Effector memory CD4-positive, alpha-beta T cell (primary cell): ENCODE measurements at places on chromosomes 12 and 14.

DNA sequence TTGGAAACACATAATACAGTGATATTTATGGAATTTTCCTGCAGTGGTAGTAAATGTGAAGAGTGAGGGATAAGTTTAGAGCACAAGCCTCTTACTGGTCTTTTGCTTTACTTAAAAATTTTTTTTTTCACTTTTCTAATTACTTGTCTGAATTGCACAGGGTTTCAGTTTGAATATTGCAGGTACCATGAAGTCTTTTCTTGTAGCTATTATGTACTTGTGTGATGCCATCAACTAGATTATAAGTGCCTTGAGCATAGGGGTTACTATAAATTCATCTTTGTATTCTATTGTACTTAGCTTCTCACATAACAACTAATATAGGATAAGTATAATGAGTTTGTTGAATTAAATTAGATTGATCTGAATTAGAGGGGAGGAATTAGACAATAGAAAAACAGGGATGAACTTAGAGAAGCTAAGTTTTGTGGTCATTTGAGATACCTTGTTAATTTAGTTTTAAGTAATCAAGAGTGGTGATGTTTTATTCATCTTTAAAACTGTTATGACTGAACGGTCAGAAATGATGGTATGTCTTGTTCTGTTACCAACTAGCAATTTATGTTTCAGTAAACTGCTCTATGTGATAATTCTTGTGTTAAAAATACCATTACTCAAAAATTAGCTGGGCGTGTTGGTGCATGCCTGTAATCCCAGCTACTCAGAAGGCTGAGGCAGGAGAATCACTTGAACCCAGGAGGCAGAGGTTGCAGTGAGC lies 42.1 kb downstream of the CCDC91 start:
- no peak for DNase-seq

GRCh38 chr14:69483765-69484443 lies 624 bp upstream of the PLEKHD1 start:
- no peak for DNase-seq

GRCh38 chr12:124685689-124686369 lies 118.4 kb upstream of the NCOR2 start:
- no peak for DNase-seq

- DNase-seq = peak; percentile 63
These were observed 1.2 kb downstream of the MGP start for GRCh38 chr12:14884458-14884878.

DNA sequence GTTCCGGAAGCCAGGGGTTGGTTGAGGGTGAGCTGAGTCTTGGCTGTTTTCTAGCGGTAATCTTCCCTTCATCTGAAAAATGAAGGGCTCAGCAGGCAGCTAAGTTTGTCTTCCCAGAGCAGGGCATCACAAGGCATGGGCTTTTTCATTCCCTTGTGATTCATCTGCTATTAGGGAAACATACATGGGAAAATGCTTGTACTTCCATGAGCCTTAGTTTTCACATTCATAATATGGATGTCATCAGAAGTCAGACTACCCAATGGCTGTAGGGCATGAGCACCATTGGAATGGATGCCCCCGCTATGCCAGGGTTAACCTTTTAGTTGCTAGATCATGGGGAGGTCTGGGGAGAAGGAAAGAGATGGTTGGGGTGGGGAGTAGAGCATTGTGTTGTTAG lies 18.7 kb downstream of the HELB start:
- no peak for DNase-seq

DNA sequence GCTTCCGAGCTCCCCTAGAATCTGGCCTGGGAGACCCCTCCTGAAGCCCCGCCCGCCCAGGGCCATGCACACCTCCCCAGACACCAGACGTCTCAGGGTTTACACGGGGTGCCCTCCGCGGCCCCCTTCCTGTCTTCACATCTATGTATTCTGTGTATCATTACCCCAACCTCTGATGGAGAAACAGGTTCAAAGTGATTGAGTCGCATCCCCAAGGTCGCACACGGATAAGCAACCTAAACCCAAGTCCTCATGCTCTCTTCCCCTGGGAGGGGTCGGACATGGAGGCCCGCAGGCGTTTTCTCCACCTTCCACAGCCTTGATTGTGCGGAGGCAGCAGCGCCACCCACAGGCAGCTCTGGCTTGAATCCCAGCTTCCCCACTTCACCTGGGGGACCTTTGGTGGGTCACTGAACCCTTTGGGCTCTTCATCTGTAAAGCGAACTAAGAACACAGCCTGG lies 237.3 kb downstream of the BCL11B start:
- DNase-seq = no peak

DNA sequence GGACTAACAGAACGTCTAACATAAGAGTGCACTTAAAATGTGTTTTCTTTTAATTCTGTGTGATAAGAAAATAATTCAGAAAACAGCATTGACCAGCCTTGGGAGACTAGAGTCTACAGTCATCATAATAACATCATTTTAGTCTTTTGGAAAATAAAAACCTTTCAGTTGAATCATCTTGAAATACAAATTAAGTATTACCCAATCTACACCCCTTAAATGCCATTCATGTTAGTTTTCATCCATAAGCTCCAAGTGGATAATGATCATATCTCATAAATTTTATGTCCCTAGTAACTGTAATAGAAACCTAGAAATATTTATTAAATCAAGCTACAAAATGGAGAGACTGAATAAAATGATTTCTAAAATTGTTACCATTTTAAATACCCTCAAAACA lies 32.4 kb downstream of the EPS8 start:
- DNase-seq = no peak

- DNase-seq = no peak
These were observed 123.0 kb upstream of the DYRK2 start for GRCh38 chr12:67525617-67525884.

DNA sequence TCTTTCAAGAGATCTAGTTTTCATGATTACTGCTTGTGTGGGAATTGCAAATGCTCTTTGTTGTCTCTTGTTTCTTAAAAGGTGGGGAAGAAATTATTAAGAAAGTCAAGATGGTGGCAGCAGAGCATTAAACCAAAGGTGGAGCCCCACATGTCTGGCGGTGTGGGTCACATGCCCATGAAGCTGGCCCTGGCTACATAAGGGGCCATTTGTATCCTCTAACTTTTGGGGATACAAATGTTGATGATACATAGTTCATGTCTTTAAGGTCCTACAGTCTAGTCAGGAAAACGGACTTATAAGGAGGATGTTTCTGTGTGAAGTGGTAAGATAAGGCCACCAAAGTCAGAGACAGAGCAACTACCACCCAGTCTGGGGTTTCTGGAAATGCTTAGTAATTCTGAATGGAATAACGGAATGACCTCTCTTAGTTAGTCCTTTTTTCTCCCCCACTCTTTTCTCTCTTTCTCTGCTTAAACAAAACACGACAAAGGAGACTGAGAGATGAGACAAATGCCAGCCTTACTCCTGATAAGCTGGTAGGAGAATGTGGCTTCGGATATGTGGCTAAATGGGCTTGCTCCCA lies 39.9 kb upstream of the PTHLH start:
- DNase-seq = no peak

DNA sequence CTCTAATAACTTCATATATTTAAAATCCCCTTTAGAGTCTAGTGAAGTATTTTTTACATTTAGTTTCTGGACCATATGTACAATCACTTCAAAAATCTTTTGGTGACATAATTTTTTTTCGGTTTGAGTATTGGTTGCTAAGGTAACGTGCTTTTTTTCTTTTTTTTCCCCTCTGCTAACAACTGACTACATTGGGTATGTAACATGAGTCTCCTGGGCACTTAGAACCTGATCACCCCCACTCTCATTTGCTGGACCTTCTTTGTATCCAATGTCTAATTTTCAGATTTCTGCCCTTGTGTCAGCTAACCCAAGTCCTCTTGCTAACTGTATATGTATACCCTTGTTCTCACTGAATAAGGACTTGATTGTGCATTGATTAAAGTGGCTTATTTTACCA lies 592.9 kb upstream of the FLRT2 start:
- no peak for DNase-seq

- no peak for DNase-seq
These were observed 238.5 kb downstream of the RBM19 start for GRCh38 chr12:113727651-113728061.

DNA sequence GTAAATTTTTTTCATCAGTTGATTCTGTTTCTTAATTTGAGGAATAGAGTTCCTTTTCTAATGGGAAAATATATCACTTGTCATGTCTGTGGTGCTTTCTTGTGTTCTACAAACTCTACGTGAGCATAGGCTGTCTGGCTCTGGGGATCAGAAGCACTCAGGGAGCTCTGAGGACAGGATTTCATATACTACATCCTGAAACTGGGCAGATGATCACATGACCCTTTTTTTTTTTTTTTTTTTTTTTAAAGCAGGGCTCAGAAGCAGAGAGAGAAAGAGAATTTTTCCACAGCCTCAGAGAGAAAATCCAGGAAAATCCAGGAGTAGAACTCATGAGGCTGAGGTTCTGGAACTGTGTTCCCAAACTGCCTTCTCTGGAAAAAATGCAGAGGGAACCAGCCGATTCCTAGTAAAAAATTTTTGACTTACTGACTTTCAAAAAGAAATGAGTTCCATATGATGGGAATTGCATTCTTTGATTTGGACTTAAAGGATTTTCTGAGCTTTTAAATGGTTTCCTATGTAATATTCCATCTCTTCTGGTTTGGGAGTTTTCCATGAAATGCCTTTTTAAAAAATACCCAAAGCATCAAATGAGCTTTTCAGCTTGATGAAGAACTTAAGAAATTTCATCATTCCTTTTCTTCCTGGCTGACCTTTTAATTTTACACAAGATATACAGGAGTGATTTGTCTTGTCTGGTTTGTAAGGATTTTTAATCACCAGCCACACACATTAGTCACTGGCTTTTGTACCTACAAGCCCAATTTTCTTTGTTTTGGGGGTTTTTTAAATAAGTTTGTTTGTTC lies 183.1 kb upstream of the HIF1A start:
- no peak for DNase-seq

- no peak for DNase-seq
These were observed 70.3 kb upstream of the SCN8A start for GRCh38 chr12:51520576-51521325.
